ENCODE measurements at places on chromosomes 2 and 18. TPM values are rescaled to one million over a fixed set of nuclear protein-coding genes. Genes with fewer than 3 reads are reported as not detected.

WDFY1 gene
- total RNA-seq, result 97.3 TPM

CXCR1 gene
- total RNA-seq, result not detected

CTLA4 gene
- not detected for total RNA-seq

GDF7 gene
- total RNA-seq, result not detected

PTH2R gene
- not detected for total RNA-seq

EMILIN1 gene
- 366 TPM for total RNA-seq
